Cortex of kidney (tissue), 1 donor: ENCODE measurements at places on chromosomes 7 and 10.

GRCh38 chr7:30166841-30167235, 32.1 kb downstream of the MTURN start:
- DNase-seq: no peak

DNA sequence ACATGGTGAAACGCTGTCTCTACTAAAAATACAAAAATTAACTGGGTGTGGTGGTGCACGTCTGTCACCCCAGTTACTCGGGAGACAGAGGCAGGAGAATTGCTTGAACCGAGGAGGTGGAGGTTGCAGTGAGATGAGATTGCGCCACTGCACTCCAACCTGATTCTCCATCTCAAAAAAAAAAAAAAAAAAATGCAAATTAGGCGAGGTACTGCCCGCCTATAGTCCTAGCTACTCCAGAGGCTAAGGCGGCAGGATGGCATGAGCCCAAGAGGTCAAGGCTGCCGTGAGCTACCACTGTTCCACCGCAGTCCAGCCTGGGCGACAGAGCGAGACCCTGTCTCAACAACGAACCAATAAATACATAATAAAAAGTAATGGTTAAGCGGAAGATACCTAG, 1.1 kb upstream of the EIF4H start:
- no peak for DNase-seq

GRCh38 chr10:76444034-76444800, 1012.8 kb downstream of the LRMDA start:
- no peak for DNase-seq

DNA sequence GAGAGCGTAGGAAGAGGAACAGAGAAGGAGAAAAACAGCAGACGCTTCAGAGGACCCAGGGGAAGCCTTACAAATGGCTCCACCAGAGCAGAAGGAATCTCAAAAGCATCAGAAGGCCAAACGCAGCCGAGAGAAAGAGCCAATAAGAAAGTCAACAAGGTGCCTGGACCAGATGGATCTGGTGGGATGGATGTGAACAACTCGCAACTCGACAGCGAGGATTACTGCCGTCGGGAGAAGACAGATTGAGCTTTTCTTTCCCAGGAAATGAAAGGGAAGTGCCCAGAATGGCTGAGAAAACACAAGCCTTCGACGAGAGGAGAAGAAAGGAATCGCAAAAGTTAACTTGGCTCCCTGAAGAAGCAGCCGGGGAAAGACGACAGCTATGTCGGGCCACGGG, 132.8 kb upstream of the MGMT start:
- DNase-seq: no peak

- DNase-seq: no peak
Measured at GRCh38 chr7:81469869-81470723, 299.8 kb downstream of the HGF start.

- DNase-seq: no peak
Measured at GRCh38 chr7:107035446-107035845, 9.1 kb upstream of the PRKAR2B start.

- DNase-seq: no peak
Measured at GRCh38 chr7:31488562-31489203, 25.2 kb upstream of the ITPRID1 start.

DNA sequence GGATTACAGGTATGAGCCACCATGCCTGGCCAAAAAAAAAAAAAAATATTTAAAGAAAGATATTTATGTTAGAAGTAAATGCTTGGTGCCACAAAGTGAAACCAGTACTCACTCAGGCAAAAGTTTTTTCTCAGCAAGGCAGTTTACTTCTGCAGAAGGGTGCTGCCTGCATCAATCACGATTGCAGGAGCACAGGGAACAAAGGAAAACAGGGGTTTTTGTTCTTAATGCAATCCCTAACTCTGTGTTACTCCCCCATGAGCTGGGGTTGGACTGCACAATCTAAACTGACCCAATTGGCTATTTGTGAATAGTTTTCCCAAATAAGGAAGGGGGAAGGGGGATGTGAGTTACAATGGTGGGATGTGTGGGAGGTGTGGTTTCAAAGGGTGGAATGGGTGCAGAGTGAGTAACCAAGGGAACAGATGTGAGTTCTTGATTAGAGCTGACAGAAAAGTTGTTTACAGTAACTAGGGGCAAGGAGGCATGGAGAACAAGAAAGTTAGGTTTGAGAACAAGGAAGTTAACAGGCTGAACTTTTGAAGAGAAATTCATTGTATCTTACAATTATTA, 255.4 kb downstream of the TYW1 start:
- DNase-seq: no peak

GRCh38 chr10:102801496-102801895, 35.7 kb downstream of the CYP17A1 start:
- DNase-seq: no peak

GRCh38 chr10:29784175-29784773, 149.5 kb upstream of the SVIL start:
- no peak for DNase-seq

DNA sequence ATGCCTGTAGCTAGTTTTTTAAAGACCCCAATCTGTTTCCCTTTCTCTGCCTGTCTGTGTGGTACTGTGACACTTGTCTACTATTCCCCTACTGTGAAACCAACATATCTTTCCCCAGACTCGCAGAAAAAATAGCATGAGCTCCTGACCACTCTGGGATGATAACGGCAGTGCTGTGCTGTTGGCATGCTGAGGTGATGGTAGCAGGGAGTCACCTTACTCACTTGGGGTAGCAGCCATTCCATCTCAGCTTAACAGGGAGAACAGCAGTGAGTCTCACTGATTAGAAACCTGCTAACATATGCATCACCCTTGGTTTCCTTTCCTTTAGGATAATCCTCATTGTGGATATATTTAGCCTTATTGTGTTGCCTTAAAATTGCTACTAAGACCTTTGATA, 469.6 kb upstream of the FZD8 start:
- no peak for DNase-seq

DNA sequence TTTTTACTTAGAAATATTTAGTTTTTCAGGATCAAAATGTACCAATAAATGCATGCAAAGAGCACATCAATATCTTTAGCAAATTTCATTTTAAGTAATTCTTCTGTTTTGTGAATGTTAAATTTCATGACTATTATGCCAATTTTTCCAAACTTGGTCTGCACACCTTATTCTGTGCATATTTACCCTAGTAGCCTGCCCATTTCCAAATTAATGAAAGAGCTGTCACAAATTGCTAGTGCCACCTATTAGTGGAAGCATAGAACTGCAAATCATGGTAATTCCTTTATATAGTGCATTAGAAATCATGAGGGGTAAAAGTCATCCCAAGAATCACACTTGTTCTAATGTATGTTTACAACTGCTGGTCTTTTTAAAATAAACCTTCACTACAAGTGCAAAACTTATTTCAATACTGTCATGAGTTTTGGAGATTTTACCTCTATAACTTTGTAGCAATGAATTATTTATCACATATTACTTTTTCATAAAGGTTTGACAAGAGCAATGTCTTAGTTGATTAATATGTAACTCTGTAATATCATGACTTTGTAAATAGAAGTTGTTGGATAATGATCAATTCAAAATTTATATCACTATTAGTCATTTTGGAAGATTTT, 5.7 kb downstream of the SEMA3A start:
- DNase-seq: no peak

DNA sequence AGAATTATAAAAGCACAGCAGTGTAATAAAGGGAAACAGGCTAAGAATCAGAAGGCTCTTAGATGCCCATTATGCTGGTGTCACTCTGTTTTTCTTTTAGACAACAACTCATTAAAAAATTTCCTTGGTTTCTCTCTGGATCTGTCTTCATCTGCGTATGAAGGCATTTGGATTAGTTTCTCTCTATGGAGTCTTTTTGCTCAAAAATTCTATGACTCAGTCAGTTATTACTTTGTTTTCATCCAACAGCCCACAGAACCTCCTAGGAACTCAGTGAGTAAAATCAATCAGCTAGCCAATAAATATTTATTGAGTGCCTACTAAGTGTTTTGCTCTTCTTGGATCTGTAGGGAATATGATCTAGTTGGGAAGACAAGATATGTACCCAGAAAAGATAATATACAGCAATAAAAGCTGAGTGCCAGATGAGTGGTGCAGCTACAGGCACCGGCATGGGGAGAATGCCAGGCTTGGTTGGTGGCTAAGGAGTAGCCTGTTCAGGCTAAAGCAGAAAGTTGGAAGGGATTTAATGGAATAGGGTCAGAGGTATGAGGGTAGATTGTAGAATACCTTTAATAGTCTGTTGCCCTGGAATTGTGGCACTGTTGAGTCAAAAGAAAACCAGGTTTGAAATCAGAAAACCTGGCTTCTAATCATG, 156.2 kb downstream of the LRRC4 start:
- no peak for DNase-seq

GRCh38 chr10:92490387-92490786, 83.5 kb downstream of the IDE start:
- no peak for DNase-seq

GRCh38 chr7:103447073-103447960, 1.3 kb upstream of the SLC26A5 start:
- no peak for DNase-seq

DNA sequence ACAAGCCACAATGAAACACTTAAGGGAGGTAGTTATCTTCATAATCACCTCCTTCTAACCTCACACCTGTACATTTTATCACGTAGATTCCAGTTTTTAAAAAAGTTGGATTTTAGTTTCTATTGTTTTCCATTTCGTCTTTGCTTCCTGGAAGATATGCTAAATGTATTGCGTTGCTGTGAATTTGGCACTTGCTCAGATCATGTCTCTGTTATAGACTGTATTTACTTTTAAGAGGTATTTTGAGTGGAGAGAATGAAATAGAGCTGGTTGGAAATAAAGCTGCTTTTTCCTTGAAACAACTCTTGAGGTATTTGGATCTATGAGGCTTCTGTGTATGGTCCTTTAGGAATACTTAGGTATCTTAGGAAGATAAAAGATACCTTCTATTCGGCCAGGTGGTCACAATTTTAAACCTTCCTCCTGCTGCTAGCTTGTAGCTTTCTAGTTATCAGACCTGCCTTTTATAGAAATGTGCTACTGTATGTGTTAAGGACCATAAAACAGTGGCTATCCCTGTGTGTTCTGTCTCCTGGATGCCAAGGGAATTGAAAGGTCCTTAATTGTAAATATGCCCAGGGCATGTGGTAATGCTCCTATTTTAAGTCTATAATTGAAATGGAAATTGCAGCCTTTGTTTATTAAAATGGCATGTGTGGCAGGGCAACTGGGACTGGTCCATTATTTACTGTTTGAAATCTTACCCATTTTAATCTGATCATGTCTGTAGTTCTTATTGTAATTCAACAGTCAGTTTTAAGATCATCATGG, 147.7 kb downstream of the SND1 start:
- no peak for DNase-seq

DNA sequence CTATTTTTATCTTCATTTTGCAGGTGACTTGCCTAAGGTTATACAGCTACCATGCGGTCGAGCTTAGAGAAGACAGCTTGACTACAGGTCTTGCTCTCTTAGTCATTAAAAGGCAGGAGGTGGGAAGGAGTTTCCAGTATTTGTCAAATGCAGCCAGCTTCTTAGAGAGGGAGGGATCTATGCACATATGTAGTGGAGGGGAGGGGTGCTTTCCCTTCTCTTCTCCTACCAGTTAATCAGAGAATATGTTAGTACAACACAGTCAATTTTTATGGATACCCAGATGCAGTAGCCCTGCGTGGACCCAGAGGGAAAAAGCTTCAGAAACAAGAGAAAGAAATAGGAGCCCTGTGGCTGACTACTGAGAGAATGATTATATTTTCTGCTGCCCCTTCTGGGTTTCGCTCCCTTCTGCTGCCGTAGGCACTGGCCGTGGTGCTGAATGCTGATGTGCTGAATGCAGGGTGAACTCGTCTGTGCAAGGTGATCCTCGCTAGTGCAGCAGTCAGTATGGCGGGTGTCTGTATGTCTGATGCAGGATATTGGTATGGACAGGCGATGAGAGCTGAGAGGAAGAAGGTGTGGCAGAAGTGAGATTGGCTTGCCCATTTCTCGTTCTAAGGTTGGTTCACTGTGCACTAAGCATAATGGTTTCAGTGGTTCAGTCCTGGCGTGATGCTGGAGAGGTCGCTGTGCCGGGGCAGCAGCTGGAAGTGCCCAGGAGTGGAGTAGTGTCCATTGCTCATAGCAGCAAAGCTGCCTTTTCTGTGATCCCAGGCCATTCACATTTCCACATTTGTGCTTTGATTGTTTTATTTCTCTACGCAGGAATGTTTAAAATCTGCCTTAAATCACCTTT, 189.2 kb upstream of the PODXL start:
- no peak for DNase-seq

- no peak for DNase-seq
Measured at GRCh38 chr10:14873090-14873760, 5.4 kb upstream of the SUV39H2 start.

- no peak for DNase-seq
Measured at GRCh38 chr10:75954486-75954885, 523.1 kb downstream of the LRMDA start.

DNA sequence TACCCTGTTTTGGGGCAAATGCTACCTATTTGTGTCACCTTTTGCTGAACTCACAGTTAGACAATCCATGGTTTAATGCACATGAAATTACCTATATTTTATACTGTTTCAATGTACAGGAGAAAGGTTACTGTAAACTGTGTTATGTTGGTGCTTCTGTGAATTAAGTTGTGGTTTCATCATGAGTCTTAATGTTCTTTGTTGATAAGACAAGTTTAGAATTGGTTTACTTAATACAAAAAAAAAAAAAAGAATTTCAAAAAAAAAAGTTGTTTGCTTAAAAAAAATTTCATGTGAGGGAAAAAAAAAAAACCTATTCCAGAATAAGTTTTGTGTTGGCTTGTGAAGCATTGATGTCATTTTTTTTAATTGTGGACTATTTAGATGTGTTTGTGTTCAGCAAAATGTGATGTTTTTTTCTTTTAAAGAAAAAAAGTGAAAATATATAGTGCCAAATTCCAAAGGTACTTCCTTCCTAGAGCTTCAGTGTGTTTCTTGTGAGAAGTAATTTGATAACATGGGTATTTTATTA, 280.3 kb downstream of the USP6NL start:
- DNase-seq: no peak

GRCh38 chr7:41573015-41573414, 129.9 kb downstream of the INHBA start:
- DNase-seq: no peak

DNA sequence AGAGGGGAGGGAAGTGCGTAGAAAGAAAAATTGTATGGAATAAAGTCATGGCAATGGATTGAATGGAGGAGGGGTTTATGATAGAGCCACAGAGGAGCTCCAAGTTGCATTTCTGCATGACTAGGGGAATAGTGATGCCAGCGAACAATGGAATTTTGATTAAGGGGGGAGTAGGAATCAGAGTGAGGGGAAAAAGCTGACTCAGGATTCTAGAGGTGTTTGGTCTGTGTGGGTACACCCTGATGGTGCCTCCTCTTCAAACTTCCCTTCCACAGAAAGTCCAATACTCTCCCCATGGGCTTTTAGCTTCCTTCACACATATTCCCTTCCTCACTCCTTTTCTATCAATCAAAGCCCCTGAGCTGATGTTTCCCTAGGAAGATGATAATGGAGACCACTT, 1.8 kb upstream of the KEL start:
- no peak for DNase-seq
